Hindlimb muscle (tissue), 1 donor: ENCODE measurements at places on chromosomes 12 and 14. TPM values are rescaled to one million over a fixed set of nuclear protein-coding genes. Genes with fewer than 3 reads are reported as not detected.

- no peak for DNase-seq
Observed at GRCh38 chr14:104341532-104342434, 203.4 kb downstream of the KIF26A start.

The TMEM117 gene
- 8.5 TPM for polyA plus RNA-seq

DNA sequence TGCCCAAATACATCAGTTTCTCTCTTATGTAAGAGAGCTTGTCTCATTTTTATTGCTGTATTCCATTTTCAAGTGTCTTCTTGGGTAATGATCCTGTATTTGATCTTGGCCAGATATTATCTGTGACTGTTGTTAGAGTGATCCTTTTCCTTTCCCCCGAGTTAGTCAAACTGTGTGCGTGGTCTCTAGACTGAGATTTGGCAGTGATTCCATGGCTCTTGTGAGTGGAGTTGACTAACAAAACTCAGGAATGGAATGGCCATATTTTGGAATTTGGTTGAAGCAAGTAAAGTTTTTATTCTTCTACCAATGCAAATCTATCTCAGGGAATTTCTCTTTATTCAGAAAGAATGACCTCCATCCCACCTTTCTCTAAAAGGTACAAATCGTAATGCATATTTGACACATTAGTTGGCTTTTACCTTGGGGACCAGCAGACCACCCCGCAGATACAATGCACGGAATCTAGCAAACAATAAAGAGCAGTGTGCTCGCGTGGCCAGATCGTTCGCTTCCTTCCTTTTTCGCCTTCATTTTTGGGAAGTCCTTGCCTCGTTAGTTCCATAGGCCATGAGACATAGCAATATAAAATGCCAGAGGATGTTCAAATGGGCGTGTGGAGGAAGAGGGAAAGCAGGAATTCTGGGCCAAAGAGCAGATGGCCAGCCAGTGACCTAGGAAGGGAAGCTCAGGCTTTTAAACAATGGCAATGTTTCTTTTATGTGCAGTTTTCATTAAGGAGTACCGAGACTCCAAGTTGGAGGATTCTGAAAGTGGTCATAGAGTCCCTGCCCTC, 24.4 kb downstream of the ETV6 start:
- no peak for DNase-seq

The PLBD1 gene
- 18.8 TPM for polyA plus RNA-seq

GRCh38 chr12:46268583-46269428, at the start of gene SLC38A1:
Gene SLC38A1, minus strand, starts transcription at chr12:46269043. Its CDS starts 29,243 bp downstream, at chr12:46239800.
- peak; percentile 78 for DNase-seq

DNA sequence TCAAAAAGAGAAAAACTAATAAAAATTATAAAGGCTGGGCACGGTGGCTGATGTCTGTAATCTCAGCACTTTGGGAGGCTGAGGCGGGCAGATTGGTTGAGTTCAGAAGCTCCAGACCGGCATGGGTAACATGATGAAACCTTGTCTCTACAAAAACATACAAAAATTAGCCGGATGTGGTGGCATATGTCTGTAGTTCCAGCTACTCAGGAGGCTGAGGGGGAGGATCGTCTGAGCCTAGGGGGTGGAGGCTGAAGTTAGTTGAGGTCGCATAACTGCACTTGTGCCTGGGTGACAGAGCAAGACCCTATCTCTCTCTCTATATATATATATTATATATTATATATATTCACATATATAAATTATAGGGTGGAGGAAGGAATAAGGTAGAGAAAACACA, 32.5 kb upstream of the ANO2 start:
- no peak for DNase-seq

GRCh38 chr14:69612014-69612782, 802 bp downstream of the SUSD6 start:
- peak; percentile 42 for DNase-seq

GRCh38 chr14:79040790-79041189, 870.6 kb downstream of the NRXN3 start:
- no peak for DNase-seq

- DNase-seq: peak; percentile 58
Observed at GRCh38 chr12:93868771-93869170, 191.6 kb downstream of the CRADD start.

DNA sequence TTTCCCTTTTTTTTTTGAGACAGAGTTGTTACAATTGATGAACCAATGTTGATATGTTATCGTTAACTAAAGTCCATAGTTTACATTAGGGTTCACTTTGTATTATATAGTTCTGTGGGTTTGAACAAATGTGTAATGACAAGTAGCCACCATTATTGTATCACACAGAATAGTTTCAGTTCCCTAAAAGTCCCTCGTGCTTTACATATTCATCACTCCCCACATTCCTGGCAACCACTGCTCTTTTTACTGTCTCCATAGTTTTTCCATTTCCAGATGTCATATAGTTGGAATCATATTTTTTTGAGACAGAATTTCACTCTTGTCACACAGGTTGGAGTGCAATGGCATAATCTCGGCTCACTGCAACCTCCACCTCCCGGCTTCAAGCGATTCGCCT, 12.5 kb downstream of the HSD17B6 start:
- no peak for DNase-seq

The SPIC gene
- polyA plus RNA-seq: not detected

DNA sequence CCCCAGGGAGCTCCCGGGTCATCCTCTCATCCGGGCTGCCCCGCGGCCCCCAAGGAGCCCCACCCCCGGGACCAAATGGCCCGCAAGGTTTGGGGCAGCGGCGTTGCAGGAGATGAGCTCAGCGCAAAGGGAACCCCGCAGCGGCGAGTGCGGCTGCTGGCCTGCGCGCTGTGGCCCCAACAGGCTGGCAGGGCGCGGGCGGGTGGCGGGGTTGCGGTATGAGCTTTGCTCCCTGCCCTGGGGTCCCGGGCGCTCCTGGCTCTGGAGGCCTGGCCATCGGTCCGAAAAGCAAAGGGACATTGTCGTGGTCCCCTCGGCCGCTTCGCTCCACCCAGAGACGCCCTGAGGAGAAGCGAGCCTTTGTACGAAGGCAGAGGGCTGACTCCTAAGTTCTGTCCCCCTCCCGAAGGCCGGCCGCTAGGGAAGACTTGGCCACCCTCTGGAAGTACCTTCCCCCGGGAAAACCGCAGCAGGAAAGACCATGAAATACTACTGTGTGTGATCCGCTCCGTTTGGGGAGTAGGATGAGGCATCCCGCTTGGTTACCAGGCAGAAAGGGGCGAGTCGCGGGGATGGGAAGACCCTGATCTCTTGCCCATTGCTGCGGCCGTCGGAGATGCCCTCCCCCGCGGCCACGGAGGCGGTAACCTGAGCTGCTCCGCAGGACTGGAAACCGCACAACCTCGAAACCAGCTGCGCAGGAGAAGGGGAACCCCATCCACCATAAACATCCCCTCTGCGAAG, 620 bp upstream of the NID2 start:
- DNase-seq: peak; percentile 56

- no peak for DNase-seq
Observed at GRCh38 chr12:32891956-32892355, 4.6 kb downstream of the PKP2 start.

- no peak for DNase-seq
Observed at GRCh38 chr12:21350975-21351374, 16.3 kb upstream of the SLCO1A2 start.

The EVL gene
- polyA plus RNA-seq: 67.6 TPM

The SMIM41 gene
- not detected for polyA plus RNA-seq

GRCh38 chr12:124916374-124917134, 2.1 kb upstream of the UBC start:
- no peak for DNase-seq

The PTPN6 gene
- polyA plus RNA-seq: 6.8 TPM

DNA sequence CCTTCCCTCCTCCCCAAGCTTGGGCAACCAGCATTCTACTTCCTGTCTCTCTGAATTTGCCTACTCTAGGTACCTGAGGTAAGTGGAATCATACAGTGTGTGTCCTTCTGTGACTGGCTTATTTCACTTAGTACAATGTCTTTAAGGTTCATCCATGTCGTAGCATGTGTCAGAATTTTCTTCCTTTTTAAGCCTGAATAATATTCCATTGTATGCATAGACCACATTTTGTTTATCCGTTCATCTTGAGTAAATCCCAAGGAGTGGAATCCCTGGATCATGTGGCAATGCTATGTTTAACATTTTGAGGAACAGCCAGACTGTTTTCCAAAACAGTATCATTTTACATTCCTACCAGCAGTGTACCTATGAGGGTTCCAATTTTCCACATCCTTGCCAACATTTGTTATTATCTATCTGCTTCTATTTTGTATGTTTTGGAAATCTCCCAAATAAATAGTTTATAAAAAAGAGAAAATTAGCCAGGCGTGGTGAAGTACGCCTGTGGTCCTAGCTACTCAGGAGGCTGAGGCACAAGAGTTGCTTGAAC, 12.4 kb downstream of the HSP90AA1 start:
- DNase-seq: no peak

DNA sequence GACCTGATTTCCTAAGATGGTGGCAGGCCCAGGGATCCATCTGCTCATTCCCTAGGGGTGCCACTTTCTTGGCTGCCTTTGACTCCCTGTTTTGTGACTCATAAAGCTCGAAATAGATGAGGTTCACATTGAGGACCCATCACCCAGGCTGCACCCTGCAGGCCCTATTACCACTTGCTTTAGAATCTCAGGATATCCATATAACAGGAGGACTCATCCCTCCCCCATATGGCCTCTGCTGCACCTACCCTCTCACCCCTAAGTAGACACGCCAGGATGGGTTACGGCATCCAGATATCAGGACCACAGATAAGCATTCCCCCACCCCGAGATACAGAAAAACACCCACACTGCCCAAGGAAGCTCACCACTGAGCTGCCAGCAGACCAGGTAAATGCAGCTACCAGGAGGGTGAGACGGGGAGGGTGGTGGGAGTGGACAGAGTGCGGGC, 155.7 kb downstream of the DPF3 start:
- no peak for DNase-seq

DNA sequence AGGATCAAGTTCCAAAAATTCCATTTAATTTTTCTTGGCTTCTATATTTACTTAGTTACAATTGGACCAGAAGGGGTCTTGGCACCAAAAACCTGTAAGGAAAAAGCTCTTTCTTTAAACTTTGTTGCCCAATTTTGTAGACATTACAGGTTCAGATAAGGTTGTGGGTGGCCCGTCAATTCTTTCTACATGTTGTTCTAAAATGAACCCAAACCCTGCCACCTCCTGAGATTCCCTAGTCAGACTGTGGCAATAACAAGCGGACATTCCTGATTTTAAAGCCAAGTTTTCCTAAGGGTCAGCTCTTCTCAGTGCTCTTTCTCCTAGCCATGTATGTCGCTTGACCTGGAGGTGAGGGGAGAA, 45.0 kb upstream of the GSG1 start:
- no peak for DNase-seq

GRCh38 chr12:92764831-92765230, 62.0 kb downstream of the PLEKHG7 start:
- DNase-seq: peak; percentile 59

The CCDC177 gene
- polyA plus RNA-seq: not detected

GRCh38 chr14:92325835-92326234, 2.9 kb downstream of the SLC24A4 start:
- DNase-seq: no peak
